ENCODE measurements at places on chromosomes 12 and 14. TPM values are rescaled to one million over a fixed set of nuclear protein-coding genes. Genes with fewer than 3 reads are reported as not detected.

GRCh38 chr14:36513012-36513420 is 7.0 kb downstream of the NKX2-1 start:
- DNase-seq: no peak

GRCh38 chr12:120242971-120243699 is 22.4 kb downstream of the PXN start:
- DNase-seq: no peak

DNA sequence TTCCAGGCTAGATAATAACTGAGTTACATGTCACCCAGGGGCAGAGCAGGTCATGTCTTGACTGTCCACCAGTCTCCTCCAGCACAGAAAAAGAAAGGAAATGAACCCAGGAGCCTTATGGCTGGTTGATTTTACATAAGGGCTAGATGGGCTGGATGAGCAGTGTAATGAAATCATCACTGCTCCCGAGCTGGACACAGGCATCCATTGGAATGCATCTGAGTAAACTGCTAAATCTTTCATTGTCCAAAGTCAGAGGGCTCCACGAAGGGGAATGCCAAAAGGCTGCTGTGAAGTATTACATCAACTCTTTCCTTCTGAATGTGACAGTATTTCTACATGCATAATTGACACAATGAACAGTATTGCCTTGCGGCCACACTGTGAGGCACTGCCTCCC is 30.1 kb upstream of the TSPAN11 start:
- no peak for DNase-seq

DNA sequence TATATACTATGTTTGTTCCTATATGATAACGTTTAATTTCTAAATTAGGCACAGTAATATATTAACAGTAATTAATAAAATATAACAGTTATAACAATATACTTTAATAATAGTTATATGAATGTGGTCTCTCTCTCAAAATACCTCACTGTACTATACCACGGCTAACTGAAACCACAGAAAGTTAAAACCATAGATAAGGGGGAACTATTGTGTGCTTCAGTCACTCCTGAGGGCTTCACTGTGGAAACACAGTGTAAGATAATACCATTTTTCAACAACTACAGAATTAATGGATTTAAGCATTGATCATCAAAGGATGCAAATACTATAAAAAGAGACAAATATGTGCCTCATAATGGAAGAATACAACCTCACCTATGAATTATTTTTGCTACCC is 266.4 kb upstream of the RGS6 start:
- no peak for DNase-seq

GRCh38 chr14:104205781-104206180 is 67.4 kb downstream of the KIF26A start:
- DNase-seq: no peak

GRCh38 chr14:42378274-42378673 is 771.6 kb downstream of the LRFN5 start:
- DNase-seq: no peak

GRCh38 chr14:104940526-104941150 is 16.0 kb downstream of the PLD4 start:
- DNase-seq: no peak

- peak; percentile 17 for DNase-seq
Observed at GRCh38 chr14:68741839-68742470, 50.9 kb downstream of the ZFP36L1 start.

GRCh38 chr14:34258318-34258717 is 203.7 kb downstream of the SPTSSA start:
- DNase-seq: no peak

- DNase-seq: no peak
Observed at GRCh38 chr12:25458047-25458552, 95.0 kb downstream of the LMNTD1 start.

DNA sequence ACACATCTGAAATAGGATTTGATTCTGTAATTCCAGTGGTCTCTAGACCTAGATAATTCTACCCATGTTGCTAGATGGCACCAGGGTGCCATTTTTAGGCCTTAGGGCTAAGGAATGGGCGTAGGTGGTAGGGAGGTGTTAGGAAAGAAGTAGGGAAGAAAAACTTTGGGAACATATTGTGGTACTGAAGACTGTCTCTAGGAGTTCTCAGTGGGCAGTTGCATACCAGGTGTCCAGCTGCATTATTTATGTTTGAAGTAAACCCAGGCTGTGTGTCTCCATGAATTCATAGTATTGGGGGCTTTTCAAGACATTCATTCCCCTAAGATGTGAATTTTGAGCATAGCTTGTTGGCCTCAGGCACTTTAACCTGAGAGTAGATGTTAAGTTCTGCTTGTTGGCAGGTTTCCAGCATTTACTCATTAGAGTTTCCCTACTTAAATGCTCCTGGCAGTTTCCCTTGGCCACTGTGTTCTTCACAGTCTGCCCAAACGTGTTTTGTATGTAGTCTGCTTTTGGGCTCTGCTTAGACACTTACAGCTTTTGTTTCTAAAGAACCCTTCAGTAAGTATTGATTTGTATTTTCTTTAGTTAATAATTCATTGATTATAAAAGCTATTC is 31.5 kb upstream of the CCT2 start:
- DNase-seq: no peak

DNA sequence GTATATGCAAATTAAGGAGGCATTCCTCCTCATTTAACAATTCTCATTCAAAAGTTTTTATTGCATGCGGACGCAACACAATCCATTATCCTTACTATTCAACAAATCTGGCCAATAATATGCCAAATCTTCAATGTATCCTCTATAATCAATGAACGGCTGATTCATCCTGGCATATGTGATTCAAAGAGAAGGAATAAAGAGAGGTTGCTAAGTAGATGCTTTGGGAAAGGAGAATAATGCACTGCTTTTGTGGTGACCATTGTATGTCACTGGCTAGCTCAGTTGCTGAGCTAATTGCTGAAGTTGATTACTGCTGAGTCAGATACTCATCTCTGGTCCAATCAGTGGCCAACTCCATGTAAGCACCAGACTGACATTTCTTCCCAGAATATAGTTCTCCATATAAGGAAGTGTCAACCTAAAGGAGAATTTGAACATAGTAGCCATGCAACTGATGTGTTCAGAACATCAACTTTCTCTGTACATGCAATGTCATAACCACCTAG is 148.0 kb downstream of the PDZRN4 start:
- DNase-seq: no peak

- DNase-seq: no peak
Observed at GRCh38 chr14:26370115-26370514, 227.7 kb downstream of the NOVA1 start.

- no peak for DNase-seq
Observed at GRCh38 chr12:126362493-126362892, 1297.3 kb downstream of the AACS start.

GRCh38 chr12:26740348-26740747 is 92.6 kb downstream of the ITPR2 start:
- no peak for DNase-seq

DNA sequence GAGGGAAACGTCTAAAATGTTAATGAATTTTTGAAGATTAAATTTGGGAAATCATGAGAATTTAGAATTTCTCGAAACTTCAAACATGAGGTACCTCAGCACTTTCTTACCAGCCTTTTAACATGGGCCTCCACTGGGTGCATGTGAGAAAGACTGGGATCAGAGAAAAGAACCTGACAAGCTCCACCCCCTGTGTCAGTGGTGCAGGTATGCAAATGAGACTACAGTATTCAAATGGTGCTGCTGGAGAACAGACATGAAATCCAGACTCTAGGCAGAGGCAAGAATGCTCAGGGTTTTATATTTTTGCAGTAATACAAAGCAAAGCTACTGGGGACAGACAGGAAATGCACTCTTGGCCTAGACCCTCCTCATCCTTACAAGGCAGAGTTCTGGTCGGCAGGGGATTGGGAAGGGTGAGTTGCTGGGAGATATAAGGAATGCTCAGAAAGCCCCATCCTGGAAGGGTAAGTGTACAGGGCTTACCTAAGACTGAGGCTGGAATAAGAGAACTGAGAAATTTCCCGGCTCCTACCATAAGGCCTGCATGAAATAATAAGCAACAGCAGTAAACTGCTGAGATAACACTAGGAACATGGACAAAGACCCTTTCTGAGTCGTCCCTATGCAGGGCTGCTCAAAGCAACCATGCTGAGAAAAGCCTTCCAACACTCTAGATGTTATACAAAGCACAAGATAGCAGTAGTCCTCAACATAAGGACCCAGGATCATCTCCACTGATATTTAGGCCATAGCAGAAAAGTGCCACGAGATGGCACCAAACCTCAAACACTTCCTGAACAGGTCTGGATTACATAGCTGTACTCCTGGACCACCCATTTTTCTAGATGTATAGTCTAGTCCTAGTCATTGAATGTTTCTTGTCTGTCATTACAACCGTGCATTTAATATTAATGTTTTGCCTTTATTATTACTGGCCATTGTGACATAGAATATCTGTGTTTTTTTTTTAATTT is 260.8 kb downstream of the RASSF9 start:
- DNase-seq: peak; percentile 6

- peak; percentile 31 for DNase-seq
Observed at GRCh38 chr12:2642176-2642892, 152.4 kb upstream of the FKBP4 start.

DNA sequence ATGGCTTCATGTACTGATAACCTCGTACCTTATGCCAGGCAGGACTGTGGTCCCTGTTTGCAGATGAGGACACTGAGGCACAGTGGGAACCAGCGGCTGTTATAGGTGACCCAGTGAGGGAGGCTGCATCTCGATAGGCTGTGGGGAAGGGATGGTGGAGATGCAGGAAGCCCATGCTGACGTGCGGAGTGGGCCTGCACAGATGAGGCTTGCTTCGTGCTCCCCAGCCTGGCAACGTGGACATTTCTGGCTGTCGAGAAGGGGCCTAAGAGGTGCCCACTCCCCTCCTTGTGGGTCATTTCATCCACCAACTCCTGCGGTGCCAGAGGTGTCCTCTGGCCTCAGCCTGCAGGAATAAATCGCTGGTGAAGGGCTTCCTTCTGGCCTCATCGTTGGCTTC is 107.4 kb downstream of the SLC25A47 start:
- DNase-seq: no peak

GRCh38 chr12:75877763-75878621 is 153.6 kb downstream of the PHLDA1 start:
- DNase-seq: no peak

GRCh38 chr12:47860279-47860841 is 40.7 kb upstream of the HDAC7 start:
- DNase-seq: no peak

GRCh38 chr12:121717041-121717699 is 4.6 kb downstream of the TMEM120B start:
- no peak for DNase-seq

- no peak for DNase-seq
Observed at GRCh38 chr14:70186900-70187451, 1.8 kb downstream of the SLC8A3 start.

- no peak for DNase-seq
Observed at GRCh38 chr14:61645247-61645646, 50.1 kb upstream of the HIF1A start.

GRCh38 chr12:124703856-124704255 is 136.4 kb upstream of the NCOR2 start:
- DNase-seq: no peak

GRCh38 chr12:80260269-80260668 is 160.9 kb downstream of the OTOGL start:
- DNase-seq: no peak

DNA sequence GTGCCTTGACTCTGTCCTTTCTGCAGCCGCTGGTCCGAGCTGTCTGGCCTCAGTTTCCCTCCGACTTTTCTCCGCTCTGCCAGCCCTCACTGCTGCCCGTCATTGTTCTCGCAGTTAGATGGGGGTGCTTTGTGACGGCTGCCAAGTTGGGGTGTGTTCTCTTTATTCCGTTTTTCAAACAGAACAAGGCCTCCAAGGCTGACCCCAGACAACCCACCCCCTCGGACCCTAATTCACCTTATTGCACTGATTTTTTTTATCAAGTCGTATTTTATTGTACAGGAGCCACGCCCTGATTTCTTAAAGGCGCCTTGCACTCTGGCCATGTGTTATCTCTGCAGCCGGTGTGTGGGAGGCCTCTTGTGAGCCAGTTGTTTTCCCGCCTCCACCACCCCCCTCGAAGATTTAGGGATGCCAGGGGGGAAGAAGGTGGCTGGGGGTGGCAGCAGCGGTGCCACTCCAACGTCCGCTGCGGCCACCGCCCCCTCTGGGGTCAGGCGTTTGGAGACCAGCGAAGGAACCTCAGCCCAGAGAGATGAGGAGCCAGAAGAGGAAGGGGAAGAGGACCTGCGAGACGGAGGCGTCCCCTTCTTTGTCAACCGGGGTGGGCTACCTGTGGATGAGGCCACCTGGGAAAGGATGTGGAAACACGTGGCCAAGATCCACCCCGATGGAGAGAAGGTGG is 1.3 kb downstream of the VASH1 start:
- no peak for DNase-seq

DNA sequence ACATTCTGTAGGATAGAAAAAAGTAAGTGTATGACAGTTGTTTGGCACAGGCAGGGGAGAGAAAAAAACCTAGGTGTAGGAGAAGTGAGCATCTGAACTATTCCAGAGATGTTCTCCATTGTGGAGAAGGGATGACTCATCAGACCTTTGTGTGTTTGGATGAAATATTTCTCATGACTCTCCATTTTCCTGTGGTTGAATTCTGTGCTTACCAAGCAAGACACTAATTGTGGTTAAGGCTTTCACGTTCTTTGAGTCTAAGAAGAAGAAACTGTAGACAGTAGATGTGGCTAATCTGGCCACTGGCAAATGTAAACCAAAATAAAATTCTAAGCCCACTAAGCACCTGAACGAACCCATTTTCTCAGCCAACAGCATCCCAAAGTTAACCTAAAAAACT is 107.9 kb upstream of the GZMB start:
- no peak for DNase-seq

- no peak for DNase-seq
Observed at GRCh38 chr14:54472315-54472714, 16.5 kb downstream of the GMFB start.

The KRT77 gene
- not detected for total RNA-seq

The RDH5 gene
- total RNA-seq: 9.6 TPM

The CACNA2D4 gene
- total RNA-seq: 34.9 TPM

The NAV3 gene
- not detected for total RNA-seq

The SOCS2 gene
- total RNA-seq: 110 TPM

The CLEC4C gene
- total RNA-seq: not detected

The LRTM2 gene
- total RNA-seq: not detected

The OR4E2 gene
- total RNA-seq: not detected

The IL31 gene
- not detected for total RNA-seq

The EEF1AKMT3 gene
- total RNA-seq: 2.6 TPM

The CCDC77 gene
- 15.1 TPM for total RNA-seq

The TAS2R14 gene
- total RNA-seq: 4.4 TPM

The CD163 gene
- 2.9 TPM for total RNA-seq

The KRT6C gene
- not detected for total RNA-seq

The KRT71 gene
- total RNA-seq: not detected

Measured in natural killer cell (primary cell).